ENCODE measurements at places on chromosomes 16 and 17.

DNA sequence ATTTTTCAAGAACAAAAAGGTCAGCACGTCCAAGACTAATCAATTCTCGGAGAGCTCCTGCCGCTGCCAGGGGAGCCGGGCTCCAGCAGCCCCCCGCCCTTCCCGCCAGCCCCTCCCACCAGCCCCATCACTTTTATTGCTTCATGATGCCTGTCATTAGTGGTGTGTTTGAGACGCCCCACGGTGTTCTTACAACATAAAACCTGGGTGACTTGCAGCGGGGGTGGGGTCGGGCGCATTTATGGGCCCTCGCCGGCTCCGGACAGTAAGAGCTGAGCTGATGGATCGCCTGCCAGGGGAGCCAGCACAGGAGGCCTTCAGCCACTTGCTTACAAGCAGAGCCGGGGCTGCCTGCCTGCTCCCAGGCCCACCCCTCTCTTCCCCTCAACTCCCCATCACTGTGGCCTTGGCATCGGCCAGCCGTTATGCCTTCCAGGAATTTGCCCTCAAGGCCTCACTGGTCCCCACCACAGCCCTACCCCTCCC lies 82.9 kb upstream of the CBX4 start:
- no peak for DNase-seq

DNA sequence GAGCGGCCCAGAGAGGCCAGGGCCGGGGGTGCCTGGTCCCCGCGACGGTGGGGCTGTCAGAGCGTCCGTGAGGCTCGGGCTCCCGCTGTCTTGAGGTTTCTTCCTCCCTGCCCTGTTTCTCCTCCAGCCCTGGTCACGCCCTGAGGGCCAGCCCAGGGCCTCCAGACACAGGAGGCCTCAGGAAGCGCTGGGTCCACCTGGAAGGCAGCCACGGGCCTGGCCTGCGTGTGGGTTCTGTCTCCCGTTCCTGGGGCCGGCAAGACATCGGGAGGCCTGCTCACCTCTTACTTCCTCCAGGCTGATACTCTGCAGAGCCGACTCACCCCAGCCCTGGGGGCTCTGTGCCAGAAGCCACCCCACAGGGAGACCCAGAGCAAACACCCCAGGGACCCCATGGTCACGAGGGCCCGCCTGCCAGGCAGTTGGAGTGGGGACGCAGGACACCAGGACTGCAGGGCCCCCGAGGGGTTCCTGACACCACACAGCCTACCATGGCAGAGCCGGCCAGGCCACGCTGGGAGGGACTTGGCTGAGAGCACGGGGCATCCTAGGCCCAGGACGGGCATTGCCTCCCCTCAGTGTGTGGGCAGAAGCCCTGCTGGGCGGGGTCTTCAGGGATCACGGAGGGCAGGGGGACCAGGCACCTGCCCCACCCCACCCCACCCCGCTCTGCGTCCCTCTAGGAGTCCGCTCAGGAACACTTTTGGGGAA lies 18.9 kb upstream of the CACNA1H start:
- no peak for DNase-seq

DNA sequence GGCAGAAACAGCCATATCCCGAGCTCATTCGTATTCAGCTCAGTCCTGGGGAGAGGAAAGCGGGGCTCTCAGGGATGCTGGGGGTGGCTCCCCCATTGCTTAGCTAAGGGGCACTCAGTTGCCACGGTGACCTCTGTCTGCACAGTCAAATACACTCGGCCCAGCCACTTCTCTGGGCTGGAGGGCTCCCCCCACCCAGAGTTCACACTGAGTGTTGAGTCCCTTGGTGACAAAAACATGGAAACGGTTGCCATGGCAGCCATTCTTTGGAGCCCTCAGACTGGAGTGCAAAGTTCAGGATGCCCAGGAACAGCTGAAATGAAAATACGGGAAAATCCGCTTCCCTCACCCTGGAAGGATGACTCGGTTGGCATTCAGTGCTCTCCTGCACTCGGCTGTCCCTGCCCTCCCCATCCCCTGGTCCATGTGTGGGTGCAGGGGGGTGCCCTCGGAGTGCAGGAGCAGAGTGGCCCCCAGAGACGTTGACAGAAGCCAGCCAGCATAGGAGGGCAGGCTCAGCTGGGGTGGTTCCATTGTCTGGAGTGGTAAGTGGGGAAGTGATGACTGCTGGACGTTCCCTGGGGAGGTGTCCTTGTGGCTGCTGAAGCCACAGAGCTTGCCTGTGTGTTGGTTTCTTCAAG lies 216.5 kb downstream of the NTN1 start:
- no peak for DNase-seq

DNA sequence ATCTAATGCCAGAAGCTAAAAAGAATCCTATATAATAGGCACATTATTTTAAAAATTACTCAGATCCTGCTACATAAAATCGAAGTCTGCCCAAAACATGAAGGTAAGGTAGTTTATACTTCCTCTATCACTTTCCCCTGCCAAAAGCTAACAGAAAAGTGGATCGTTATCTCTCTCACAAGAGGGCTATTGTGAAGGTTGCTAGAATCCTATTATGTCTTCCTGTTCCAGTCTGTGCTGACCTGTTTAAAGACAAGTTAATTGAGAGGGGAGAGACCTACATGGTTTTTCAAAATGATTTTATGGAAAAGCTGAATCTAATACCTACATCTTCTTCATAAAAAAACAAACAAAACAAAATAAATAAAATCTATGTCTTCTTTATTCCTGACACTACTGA lies 1410.9 kb upstream of the CDH8 start:
- no peak for DNase-seq

DNA sequence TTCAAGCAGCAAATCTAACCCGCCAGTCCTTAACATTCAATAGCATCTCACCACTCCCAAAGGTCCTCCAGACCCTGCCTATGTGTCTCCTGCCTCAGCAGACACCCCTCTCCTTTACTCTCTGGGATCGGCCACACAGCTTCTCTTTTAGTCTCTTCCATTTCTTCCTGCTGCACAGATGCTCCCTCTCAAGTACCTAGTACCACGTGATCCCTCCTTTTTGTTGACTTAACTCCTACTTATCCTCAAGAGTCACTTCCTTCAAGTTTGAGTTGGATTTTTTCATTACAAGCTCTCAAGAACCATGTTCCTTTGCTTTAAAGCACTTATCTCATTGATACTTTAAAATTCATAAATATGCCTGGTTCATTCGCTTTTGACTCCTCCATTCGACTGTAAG lies 24.9 kb downstream of the AMFR start:
- no peak for DNase-seq

DNA sequence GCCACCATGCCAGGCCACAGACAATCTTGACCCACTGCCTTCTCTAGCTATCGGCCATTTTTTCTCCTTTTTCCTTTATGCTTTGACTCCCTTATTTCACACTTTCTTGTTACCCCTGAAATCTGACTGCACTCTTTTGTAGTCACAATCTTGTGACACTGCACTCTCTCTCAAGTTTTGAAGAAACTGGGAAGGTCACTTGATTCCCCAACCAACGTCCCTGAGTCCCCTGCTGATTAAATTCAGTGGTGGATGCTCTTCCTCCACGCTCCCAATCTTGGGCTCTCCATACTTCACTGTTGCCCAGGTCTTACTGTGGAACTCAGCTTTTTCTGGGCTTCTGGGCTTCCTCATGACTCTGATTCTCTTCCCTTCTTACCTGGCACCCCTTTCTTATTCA lies 33.9 kb downstream of the PECAM1 start:
- DNase-seq = no peak

DNA sequence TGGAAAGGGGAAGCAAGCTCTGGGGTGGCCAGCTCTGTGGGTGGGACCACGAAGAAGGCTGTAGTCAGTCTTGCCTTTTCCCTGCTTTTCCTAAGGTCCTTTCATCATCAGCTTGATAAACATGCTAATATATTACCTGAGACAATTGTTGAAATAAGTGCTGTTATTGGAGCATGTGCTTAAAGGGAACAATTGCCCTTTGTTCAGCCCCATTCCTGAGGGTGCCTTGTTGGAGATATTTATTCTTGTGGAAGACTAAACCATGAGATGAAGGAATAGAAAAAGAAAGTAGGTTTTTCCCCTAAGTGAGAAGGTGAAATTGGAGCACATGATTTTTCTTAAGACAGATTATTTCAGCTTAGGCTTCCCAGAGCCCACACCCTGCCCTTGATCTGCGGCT lies 7.8 kb downstream of the TMEM98 start:
- no peak for DNase-seq

- DNase-seq = no peak
These were observed 380.4 kb upstream of the EEF2KMT start for GRCh38 chr16:5478036-5478435.

GRCh38 chr17:7947651-7948050 lies 15.6 kb downstream of the CNTROB start:
- DNase-seq = no peak

GRCh38 chr17:31328160-31328535 lies 6.7 kb upstream of the EVI2A start:
- DNase-seq = no peak

DNA sequence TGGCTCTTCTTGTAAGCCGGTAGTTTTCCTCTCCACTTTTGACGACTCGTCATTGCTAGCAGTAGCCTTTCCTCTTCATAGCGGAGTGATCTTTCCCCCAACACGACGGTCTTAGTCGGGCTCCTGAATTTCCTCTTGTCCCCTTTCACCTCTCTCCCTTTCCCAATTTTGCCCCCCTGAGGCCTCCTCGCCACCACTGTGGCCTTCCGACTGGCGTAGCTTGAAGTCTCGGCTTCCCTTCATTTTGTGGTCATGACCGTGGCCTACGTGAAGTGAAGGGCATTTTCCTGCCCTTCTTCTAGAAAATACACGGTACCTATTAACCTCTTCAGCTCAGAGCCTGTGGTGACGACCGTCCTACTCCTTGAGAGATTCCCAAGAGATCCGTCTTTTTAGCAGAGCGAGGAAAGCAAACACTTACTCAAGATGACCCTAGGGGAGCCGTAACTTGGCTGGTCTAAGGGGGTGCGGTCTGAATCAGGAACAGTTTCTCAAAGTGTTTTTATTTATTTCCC lies 787 bp downstream of the PRKAR1A start:
- no peak for DNase-seq

- peak; percentile 55 for DNase-seq
These were observed 58.3 kb downstream of the SPACA3 start for GRCh38 chr17:33049781-33050414.

DNA sequence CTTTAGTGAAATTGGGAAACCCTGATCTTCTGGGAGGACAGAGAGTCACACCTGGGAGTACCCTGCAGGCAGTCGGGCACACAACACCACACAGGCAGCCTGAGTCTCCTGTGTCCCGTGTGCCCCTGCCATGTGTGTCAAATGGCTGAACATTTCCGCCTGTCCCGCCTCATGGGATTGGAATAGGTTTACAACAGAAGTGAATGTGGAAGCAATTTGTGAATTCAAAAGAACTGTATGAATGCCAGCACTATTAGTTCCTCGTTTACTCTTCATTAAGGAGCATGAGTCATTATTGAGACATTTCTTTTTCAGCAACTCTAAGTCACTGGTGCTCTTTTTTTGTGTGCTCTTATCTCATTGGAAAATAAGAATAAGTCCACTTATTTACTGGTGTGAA lies 226.5 kb downstream of the PMP22 start:
- no peak for DNase-seq

- no peak for DNase-seq
These were observed 21.1 kb downstream of the ACSM1 start for GRCh38 chr16:20676268-20676825.

- DNase-seq = no peak
These were observed 33.5 kb upstream of the GOSR1 start for GRCh38 chr17:30443721-30444120.

DNA sequence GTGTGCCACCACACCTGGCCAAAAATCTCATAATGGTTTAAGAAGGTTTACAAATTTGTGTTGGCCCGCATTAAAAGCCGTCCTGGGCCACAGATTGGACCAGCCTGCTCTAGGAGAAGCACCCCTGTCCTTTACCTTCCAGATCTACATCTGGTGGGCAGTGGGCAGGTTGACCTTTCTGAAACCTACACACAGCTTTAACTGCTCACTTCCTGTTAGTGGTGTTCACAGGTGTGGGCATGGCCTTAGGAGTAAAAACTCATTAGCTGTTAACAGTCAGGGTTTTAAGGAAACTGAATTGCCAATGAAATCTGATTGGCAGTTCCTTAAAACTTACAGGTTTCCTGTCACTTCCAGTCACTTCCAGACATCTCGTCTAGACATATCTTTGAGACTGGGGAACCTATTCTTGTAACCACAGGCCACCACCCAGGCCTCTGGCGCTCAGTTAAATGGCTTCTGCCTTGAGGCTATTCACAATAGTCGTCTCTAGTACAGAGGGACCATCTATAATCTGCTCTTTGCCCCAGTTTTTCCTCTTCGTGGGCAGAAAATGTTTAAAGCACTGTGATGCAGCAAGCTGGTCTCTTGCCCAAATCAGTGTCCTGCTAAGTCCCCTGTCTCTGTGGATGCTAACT lies 29.3 kb downstream of the GNGT2 start:
- DNase-seq = no peak

DNA sequence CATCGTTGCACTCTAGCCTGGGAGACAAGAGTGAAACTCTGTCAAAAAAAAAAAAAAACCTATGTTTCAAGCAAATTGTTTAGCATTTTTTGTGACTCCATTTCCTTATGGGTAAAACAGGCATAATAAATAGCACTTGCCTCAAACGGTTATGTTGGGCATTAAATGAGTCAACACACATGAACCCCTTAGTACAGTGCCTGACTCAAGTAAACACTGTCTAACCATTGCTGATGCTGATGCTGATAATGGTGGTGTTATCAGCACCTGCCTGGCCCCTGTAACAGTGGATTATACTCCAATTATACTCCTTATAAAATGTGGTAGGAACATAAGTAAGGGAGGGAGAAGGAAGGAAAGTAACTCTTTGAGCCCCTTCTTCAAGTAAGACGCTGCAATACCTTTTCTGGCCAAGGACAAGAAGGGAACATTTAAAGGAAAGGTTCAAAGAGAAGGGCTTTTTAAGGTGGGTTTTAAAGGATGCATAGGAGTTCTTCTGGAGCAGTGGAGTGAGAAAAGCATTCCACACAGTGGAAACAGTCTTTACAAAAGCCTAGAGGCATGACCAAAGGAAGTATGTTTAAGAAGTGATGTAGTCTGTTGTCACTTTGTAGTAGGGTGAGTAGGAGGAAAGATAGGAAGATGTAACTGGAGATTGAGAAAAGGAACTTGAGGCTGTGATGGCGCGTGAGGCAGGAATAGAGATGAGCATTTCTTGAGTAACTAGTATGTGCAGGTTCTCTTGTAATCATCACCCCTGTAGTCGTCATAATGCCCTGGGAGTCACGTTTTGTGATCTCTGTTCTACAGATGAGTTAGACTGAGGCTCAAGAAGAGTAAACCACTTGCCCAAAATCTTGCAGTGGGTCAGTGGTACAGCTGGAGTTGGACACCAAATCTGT lies 4.3 kb downstream of the SCNN1B start:
- no peak for DNase-seq

DNA sequence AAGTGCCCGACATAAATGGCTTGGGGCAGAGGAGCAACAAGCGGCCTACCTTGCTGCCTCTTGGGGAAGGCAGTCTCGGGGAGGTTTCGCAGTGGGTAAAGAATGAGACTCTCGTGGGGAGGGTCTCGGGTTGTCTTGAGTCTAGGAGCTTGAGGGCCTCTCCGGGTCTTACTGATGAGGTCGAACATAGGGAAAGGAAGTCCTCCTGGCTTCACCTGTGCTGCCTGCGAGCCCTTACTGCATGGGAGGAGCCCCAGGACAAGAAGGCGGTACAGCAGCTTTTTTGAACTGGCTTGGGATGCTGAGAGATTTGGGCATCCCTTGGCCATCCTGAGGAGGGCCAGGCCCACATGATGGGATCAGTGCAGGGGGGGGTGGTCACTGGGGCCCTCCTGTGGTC lies 71.4 kb downstream of the SPECC1 start:
- DNase-seq = no peak

Measured in CD8-positive, alpha-beta T cell (primary cell).